ENCODE measurements at places on chromosomes 13 and 19. TPM values are rescaled to one million over a fixed set of nuclear protein-coding genes. Genes with fewer than 3 reads are reported as not detected.
A peak's percentile ranks its signal among the peaks of the same experiment; 100 is the strongest.

DNA sequence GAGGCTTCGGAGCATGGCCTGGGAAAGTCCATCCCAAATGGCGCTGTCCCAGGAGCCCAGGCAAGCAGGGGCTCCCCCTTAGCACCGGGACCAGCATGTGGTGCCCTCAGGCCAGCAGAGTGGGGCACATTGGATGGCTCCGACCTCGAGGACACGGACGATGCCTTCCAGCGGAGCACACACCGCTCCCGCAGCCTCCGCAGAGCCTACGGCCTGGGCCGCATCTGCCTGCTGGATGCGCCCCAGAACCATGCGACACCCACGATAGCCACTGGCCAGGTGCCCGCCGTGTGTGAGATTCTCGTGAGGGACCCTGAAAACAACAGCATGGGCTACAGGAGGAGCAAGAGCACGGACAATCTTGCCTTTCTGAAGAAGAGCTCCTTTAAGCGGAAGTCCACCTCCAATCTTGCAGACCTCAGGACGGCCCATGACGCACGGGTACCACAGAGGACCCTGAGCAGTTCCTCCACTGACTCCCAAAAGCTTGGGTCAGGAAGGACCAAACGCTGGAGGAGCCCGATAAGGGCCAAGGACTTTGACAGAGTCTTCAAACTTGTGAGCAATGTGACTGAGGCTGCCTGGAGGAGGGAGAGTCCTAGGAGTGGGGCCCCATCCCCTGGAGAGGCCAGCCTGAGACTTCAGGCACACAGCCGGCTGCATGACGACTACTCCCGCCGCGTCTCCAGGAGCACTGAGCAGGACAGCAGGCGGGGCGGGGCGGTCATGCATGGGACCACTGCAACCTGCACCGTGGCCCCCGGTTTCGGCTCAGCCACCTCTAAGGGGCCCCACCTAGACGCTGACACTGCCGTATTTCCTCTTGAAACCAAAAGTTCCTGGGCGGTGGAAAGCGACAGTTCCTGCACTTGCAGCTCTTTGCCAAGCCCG, 63.1 kb downstream of the SPATA13 start:
- DNase-seq, result no peak
- H3K36me3 ChIP-seq, result no peaks in the 10 kb centered on the region
- peak overlapping the region; percentile 10 for H3K27ac ChIP-seq

PNMA8A gene
- total RNA-seq, result 8.9 TPM

ZNF415 gene
- 21.0 TPM for total RNA-seq

DNA sequence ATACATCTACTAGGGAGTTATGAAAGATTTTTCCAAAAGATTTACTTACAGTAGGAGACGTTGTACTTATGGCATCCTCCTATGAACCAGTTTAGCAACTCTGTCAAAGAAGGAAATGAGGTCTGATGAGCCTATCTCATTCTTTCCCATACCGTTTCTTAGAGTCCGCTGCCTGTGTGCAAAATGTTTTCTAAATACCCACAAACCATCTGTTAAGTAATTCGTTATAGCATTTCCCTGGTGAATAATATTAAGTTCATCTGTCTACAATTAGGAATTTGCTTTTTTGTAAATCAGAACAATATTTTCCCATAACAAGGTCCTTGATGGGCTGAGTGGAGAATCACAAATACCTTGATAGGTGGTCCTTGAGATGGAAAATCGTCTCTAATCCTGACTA, 178.8 kb upstream of the TMTC4 start:
- no peaks in the 10 kb centered on the region for H3K4me1 ChIP-seq
- H3K4me3 ChIP-seq, result no peak overlapping the region
- DNase-seq, result no peak
- H3K36me3 ChIP-seq, result no peaks in the 10 kb centered on the region
- no peak overlapping the region for H3K27ac ChIP-seq

CDKN2D gene
- total RNA-seq, result 3.5 TPM

ONECUT3 gene
- total RNA-seq, result not detected
